ENCODE measurements at places on chromosomes 11 and 22.

- no peak for DNase-seq
Measured at GRCh38 chr11:134634897-134635831, 223.1 kb upstream of the B3GAT1 start.

- DNase-seq: no peak
Measured at GRCh38 chr11:108341654-108342053, 118.8 kb downstream of the ATM start.

- DNase-seq: no peak
Measured at GRCh38 chr11:2588809-2589537, 110.8 kb downstream of the KCNQ1OT1 start.

GRCh38 chr11:3123761-3124733, 41.1 kb downstream of the OSBPL5 start:
- no peak for DNase-seq

DNA sequence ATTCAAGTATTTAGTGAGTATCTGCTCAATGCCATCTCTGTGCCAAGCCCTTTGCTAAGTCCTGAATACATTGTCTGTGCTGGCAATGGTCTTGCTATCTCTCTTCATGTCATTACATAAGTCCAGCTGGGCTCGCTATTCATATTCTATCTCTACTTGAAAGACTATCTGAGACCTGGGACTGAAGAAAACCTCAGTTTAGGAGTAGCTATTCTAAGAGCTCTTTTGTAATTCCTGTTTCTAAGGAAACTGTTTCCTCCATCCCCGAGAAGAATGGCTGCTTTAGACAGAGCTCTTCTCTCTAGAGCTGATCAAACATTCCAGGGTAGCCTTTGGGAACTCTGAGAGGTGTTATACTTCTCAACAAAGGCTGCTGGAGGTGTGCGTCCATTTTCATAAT, 33.0 kb downstream of the SLC17A6 start:
- no peak for DNase-seq

DNA sequence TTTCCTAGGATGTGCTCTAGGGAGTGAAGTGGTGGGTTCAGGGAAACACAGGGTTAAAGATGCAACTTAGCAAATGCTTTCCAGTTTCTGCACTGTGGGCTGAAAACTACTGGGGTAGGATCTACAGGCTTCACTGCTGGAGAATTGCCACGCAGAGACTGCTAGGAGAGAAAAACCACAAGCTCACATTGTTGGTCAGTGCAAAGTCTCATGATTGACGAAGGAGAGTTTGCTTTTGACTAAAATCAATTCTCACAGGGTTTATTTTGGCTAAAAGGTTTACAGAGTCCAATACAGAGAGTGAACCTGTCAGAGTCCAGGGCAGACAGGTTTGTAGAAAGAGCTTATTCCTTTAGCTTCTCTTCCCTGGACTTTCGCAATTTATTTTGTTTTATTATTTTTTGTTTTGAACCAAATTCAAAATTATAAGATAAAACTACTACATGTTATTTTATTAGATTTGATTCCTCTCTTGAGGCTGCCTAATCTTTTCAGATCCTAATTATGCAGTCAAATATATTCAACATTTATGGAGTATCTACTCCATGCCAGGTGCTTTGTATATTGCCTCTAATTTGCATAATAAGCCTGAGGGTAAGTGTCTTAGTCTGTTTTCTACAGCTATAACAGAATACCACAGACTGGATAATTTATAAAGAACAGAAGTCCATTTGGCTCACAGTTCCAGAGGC, 64.7 kb downstream of the MTNR1B start:
- DNase-seq: no peak

DNA sequence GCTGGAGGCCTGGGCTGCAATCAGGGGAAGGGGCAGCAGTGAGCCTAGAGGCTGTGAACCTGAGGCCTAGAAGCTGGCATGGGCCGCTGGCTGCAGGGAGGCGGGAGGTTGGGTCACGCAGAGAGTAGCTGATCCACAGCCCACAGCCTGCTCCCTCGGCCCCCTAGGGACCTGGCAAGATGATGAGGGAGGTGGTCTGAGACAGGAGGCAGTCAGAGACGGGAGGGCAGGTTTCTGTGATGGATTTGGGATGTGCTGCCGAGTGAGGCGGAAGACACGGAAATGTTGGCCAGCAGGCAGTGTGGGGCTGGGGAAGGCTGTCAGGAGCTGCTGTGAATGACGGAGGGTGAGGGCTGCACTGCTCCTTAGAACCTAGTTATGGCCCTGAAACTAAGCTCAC, 22.7 kb downstream of the LRFN4 start:
- DNase-seq: no peak

DNA sequence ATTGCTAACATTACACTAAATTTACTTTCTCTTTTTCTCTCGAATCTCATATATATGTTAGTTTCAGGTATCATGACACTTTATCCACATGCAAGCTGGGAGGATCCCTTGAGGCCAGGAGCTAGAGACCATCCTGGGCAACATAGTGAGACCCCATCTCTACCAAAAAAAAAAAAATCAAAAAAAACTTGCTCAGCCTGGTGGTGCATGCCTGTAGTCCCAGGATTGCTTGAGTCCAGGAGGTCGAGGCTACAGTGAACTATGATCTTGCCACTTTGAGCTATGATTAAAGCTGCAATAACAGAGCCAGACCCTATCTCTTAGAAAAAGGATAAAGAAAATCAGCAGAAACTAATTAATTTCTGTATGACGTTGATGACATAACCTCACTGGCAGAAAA, 3.7 kb upstream of the UPK3A start:
- DNase-seq: no peak

DNA sequence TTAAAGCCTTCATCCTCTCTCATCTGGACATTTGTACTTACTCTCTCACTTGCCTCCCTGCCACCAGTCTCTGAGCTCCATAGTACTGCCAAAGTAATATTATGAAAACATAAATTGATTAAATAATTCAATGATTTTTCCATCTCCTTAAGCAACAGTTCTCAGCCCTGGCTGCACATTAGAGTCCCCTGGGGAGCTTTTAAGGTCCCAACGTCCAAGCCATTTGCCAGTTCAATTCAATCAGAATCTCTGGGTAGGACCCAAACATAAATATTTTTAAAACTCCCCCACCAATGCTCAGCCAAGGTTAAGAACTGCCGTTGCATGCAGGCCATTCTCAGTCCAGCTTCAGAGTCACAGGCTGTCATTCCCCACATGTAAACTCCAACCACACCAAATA, 114.4 kb upstream of the BMAL1 start:
- DNase-seq: no peak

DNA sequence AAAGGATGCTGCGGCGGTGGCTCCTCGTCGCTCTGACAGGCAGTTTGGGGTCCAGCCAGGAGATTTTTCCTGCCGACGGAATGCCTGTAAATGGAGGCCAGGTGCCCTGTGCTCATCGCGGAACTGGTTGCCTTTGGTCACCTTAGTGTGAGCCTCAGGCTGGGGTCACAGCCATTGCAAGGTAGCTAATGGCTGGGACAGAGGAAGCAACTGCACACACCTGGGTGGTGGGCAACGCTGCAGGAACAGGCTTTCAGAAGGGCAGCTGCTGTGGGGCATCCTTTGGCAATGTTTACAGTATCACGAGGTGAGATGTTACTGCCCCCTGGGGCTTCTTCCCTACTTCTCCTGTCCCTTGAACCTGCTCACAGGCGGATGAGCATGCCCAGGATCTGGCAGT, 205.5 kb downstream of the GRIK4 start:
- no peak for DNase-seq

- no peak for DNase-seq
Measured at GRCh38 chr11:64192434-64192833, 6.5 kb downstream of the STIP1 start.

GRCh38 chr22:48828688-48829087, 999.0 kb downstream of the BRD1 start:
- no peak for DNase-seq

GRCh38 chr11:11757909-11758308, 83.9 kb upstream of the USP47 start:
- no peak for DNase-seq

- no peak for DNase-seq
Measured at GRCh38 chr11:88101881-88102597, 73.2 kb downstream of the RAB38 start.

DNA sequence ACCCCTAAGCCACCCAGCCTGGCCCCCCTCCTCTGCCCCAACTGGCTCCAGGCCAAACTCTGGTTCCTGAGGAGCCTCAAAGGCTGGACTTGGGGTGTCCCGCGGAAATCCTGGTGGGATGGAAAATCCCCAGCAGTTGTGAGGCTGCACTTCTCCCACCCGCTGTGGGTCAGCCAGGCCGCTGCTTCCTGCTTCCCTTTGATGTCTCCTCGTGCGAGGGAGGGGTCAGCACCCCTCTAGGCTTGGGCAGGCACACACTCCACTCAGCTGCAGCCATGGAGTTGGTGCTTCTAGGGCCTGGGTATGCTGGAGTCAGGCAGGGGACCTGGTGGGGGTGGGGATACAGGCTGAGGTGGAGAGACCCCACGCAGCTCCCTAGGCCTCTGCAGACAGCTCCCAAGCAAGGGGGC, 12.0 kb downstream of the KCNQ1OT1 start:
- no peak for DNase-seq

DNA sequence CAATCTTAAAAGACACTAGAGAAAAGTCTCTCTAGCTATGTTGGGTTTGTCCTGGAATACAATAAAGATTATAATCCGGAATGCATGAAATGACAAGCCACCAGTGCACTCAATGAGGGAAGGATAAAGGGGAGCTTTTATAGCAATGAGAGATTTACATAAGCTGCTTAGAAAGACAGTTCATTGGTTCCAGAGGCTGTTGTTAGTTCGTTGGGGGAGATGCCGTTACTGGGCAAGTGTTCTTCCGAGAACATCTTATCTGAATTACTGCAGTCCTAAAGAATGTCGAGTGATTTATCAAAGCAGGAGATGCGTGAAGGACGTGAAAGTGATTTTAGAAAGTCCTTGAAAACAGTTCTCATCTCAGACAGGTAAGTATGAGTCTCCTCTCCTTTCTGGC, 33.6 kb downstream of the SYN3 start:
- no peak for DNase-seq

- DNase-seq: no peak
Measured at GRCh38 chr11:3077189-3077836, 20.1 kb upstream of the CARS1 start.

GRCh38 chr11:79285756-79286155, 155.1 kb downstream of the TENM4 start:
- DNase-seq: no peak

GRCh38 chr11:103923451-103923931, 112.9 kb upstream of the DDI1 start:
- no peak for DNase-seq

GRCh38 chr11:117476531-117477142, 149.0 kb downstream of the CEP164 start:
- no peak for DNase-seq

DNA sequence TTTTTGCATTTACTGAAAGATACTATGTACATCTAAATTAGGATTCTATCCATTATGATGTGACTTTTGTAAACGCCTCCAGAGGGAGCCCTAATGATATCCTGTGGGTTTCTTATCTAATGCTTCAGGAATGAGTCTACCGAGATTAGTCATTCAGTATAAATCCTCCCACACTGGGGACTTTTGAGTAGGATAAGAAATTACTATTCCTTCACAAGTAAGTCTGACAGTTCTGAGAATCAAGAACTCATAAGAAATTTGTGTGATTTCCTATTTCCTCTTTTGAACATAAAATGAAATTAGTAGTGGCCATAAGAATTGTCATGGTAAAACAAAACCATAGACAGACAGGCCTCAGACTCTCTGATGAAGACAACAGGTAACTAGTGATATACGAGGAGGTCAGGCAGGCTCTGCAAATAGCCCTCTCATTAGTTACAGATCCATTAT, 10.0 kb upstream of the OR5M1 start:
- DNase-seq: no peak

DNA sequence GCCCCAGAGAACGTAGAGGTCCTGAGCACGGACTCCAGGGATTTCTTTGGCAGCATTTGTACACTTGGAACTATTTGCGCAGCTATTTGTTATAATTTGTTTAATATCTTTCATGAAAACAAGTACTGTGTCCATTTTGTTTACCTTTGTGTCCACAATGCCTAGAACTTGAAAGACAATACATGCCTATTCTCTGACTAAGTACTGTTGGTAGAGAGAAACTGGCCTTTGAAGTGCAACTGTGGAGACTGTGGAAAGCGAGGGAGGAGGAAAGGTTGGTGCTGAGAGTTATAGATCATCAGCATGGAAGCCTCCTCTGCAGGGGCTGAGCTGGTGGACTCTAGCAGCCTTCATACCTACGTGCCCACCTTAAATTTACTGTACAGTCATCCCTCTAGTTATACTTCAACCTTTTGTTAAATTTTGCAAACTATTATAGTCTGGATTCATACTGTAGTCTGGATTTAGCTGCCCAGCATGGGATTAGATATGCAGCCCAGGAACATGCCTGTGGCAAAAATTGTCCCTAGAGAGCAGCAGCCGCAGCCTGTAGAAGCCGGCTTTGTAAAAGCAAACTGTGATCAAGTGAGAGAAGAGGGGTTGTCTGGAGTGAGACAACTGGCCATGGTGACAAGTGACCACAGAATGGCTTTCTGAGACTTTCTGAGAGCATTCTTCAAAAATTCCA, 24.2 kb upstream of the YAP1 start:
- no peak for DNase-seq

DNA sequence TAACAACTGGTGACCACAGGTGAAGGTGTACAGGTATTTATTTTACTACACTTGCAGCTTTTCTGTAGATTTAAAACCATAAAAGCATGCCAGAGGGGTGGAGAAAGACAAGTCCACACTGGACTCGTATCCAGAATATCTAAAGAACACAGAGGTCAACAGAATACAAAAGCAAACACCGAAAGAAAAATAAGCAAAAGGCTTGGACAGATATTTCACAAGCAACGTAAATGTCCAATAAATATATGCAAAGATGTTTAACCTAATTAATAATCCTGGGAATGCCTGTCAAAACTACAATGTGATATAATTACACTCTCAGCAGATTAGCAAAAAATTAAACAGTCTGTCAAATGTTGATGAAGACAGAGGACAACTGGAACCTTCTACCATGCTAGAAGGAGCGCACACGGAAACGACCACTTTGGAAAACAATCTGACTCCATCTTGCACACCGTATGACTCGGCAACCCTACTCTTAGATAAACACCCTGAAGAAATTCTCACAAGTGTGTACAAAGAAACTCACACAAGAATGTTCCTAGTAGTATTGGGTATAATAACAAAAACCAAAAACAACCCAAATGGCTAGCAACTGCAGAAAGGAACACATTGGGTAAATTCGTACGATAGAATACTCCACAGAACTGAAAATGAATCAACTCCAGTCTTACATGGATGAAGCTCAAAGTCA, 27.2 kb downstream of the GNB1L start:
- DNase-seq: no peak

- no peak for DNase-seq
Measured at GRCh38 chr11:122004446-122004845, 111.6 kb downstream of the BLID start.

- DNase-seq: no peak
Measured at GRCh38 chr11:72848846-72849466, 34.7 kb downstream of the ATG16L2 start.

GRCh38 chr11:66639066-66639813, 737 bp downstream of the RBM4 start:
- DNase-seq: peak; percentile 8
